ENCODE measurements at places on chromosomes 4 and X. TPM values are rescaled to one million over a fixed set of nuclear protein-coding genes. Genes with fewer than 3 reads are reported as not detected.

DNA sequence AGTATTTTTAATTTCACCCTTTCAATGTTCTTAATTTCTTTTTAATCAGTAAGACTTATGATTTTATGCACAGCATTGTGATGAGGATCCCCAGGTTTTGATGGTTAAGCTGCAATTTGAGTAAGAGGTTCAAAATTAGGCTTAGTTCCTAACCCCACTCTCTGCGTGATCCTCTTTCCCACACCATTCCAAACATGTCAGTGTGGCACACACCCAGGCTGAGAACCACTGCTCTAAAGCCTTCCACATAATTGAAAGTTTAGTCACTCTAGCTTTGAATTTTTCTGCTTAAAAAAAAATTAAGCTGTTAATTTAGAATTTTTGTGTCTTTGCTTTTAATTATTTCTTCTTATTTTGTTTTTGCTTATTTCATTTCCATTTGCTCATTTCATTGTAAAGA lies 68.8 kb upstream of the SLC7A11 start:
- DNase-seq: peak; percentile 22

GRCh38 chr4:105835177-105835576 lies 60.1 kb upstream of the NPNT start:
- DNase-seq: no peak

Gene CCDC158
- not detected for total RNA-seq

DNA sequence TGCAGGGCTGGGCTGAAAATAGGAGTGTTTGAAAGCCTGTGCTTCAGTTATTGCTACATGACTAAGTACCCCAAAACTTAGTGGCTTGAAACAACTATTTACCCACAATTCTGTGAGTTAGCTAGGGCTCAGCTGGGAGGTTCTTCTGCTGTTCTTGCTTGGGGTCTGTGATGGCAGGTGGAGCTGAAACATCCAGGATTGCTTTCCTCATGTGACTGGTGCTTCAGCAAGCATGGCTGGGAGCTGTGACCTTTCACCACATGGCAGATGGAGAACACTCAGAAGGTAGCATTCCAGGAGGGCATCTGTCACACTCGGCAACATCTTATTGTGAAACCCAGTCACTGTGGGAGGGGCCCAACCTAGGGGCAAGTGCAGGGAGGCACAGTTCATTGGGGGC lies 57.0 kb upstream of the TBC1D14 start:
- no peak for DNase-seq

DNA sequence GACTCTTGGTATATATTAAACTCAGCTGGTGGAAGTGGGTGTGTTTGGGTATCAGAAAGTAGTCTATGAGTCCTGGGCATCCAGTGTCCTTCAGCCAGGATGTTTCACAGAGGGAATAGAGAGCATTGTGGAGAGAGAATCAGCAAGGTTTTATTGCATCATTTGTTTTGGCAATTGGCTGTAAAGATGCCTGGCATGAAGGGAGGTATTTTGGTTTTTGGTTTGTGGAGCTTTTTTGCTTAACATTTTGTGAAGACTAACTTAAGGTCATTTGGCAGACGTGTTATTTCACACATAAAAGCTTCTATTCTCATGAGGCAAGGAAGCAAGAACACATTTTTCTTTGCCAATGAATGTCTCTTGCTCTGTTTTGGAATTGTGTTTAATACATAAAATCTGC lies 71.1 kb downstream of the DCLK2 start:
- DNase-seq: no peak

Data from MCF 10A (cell line).